ENCODE measurements at places on chromosomes 16 and 17.

DNA sequence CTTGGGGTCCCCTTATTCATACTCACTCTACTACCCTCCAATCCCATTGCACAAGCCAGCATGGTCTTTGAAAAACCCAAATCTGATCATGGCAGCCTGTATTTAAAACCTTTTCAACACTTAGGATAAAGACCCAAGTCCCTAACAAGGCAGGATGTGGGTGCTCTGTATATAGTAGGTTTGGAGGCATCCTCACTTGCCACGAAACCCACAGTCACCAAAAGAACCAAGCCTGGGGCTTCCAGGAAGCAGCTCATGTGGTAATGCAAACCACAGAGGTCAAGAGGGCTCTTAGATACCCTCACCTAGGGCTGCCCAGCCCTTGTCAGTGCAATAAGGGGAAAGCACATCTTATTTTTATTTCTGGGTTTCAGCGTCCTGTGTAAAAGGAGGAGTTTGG lies 218.6 kb upstream of the ASIC2 start:
- DNase-seq = no peak

GRCh38 chr16:1602285-1602684 lies 9.6 kb downstream of the IFT140 start:
- DNase-seq = no peak

DNA sequence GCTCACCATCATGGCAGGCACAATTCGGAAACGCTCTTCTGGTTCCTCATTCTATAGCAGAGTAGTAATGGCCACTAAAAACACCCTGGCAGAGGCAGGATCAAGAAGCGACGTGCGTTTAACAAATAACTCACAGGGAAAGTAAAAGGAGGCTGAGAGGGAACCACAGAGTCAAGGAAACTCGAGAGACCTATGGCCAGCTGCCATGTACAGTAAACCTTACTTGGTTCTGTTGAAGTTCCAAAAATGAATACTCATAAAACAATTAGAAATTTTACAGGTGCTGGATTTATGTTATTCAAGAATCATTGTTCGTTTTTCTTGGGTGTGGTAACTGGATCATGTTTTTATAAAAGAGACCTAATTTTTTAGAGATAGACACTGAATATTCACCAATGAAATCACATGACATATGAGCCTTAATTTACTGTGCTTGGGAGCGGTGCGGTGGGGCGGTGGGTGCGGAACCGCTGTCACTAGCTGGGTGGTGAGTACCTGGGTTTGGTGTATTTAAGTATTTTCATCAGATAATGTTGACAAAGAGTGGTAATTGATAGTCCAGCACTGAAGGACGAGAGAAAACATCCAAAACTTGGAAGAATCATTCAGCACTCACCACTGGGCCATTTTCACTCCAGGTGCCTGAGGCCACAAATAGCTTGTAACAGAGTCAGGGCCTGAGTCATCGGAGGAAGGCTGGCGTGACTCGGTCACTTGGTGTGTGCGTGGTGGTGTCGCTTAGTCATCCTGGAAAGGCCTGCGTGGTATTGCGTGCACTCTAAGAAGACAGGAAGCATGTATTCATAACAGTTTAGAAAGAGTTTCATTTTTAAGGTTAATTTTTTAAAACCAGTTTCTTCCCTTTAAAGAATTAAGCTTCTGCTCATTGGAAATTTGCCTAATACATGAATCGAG lies 135.4 kb upstream of the CHMP6 start:
- DNase-seq = no peak

- no peak for DNase-seq
Observed at GRCh38 chr16:84716740-84717139, 16.9 kb downstream of the USP10 start.

DNA sequence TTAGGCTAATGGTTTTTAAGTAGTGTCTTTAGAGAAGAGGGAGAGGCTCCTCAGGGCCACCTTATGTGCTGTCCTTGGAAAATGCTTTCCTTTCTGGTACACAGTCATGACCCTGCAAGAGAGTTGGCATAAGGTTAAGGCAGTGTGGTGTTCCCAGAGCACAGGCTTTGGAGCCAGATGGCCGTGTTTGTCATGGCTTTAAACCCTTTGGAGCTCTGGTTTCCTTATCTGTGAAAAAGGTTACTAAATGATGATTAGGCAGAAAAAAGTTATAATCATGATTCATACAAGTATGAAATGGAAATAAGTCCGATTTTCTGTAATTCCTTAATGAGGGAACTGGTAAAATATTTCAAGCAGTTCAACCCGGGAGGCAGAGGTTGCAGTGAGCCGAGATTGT lies 13.2 kb downstream of the UTP4 start:
- DNase-seq = no peak

DNA sequence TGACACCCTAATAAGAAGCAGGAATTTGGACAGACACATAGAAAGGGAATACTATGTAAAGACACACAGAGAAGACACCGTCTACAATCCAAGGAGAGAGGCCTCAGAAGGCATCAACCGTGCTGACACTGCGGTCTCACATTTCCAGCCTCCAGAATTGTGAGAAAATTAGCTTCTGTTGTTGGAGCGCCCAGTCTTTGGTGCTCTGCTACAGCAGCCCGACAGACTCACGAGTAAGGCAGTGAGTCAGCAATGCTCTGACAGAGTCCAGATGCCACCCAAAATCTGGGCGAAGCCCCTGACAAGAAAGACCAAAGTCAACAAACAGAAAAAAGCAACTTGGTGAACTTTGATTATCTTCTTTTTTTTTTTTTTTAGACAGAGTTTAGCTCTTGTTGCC lies 32.5 kb upstream of the RAI1 start:
- DNase-seq = no peak

DNA sequence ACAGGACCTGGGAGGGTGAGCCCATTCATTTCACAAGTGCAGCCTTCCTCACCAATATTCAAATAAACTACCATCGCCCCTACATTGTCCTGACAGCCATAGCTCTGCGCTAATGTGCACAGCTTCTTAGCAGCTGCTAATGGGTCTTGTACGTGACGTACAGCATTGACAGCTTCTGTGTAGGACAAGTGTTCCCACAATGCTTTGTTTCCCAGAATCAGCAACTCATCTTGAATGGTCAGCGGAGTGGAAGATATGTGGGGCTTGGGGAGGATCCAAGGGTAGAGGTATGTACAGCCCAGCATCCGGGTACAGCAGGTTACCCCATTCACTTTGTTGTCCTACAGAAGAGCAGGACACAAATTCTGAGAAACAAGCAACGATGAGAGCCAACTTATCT lies 23.7 kb downstream of the MARVELD3 start:
- DNase-seq = no peak

GRCh38 chr17:2943981-2944380 lies 119.4 kb downstream of the OR1D5 start:
- no peak for DNase-seq

- no peak for DNase-seq
Observed at GRCh38 chr17:75819116-75819515, 25.1 kb downstream of the UNC13D start.

GRCh38 chr16:555528-556473 lies 4.4 kb upstream of the PRR35 start:
- no peak for DNase-seq

DNA sequence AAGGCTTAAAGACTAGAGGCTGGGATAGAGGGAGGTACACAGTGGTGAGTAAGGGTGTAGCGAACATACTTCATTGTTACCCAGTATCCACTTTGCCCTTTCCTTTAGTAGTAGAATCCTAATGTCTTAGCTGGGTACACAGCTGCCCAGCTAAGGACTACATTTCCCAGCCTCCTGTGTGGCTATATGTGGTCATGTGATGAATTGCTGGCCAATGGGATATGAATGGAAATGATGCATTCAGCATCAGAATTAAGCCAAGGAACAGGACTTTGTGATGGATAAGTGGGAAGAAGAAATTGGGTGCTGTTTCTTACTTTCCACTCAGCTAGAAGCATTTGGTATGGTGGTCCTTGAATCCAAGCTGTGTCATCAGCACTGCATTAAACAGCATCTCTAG lies 55.9 kb downstream of the FOXL1 start:
- no peak for DNase-seq

GRCh38 chr17:77555741-77556291 lies 402.7 kb upstream of the TNRC6C start:
- peak; percentile 87 for DNase-seq

DNA sequence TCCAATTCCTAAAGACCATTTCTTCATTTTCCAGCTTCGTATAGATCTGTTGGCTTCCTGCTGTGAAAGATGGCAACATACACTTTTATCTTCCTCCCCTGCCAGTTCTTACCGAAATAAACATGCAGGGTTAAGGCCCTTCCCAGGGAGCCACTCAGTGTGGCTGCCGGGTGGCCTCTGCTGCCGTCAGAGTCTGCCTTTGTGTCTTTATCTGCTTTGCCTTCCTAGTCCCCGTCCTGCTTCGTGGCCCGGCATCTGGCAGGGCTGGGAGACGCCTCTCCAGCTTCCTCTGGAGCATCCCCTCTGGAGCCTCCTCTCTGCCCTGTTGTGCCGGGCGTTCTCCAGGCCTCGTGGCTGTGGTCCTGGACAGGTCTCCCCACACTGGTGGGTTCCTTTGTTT lies 30.3 kb upstream of the CAPN15 start:
- DNase-seq = no peak

GRCh38 chr16:72501739-72502593 lies 330.0 kb upstream of the PMFBP1 start:
- DNase-seq = peak; percentile 89

GRCh38 chr16:79100447-79100846 lies 500.1 kb downstream of the MAF start:
- no peak for DNase-seq

- no peak for DNase-seq
Observed at GRCh38 chr17:3891626-3892094, 1.2 kb downstream of the CAMKK1 start.

DNA sequence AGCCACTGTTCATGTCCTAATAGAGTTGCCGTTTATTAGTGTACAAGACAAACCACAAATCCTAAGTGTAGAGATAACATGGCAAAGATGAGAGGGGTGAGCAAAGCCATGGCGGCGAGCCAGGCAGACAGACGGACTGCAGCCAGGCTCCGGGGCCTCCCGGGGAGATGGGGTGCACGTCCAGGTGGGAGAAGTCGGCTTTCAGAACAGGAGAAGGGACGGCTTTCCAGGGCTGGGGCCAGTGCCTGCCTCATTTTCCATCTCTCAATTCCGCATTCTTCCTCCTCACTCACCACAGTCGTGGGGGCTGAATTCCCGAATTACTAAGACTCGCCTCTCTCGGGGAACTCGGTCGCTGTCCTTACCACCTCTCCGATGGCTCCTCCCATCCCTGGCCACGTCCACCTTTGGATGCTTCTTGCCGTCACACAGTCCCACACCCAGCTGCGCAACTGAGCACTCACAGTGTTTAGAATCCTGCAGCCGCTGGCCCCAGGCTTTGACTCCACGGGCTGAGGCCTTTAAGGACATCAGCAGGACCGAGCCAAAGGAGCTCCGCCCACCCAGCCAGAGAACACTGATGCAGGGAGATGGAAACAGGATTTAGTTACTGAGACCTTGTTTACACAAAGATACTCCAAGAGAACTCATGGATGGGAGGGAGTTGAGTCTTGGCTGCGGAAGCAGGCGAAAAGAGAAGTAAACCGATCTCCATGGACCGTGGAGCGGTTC lies 59.7 kb downstream of the RNF112 start:
- DNase-seq = peak; percentile 81

DNA sequence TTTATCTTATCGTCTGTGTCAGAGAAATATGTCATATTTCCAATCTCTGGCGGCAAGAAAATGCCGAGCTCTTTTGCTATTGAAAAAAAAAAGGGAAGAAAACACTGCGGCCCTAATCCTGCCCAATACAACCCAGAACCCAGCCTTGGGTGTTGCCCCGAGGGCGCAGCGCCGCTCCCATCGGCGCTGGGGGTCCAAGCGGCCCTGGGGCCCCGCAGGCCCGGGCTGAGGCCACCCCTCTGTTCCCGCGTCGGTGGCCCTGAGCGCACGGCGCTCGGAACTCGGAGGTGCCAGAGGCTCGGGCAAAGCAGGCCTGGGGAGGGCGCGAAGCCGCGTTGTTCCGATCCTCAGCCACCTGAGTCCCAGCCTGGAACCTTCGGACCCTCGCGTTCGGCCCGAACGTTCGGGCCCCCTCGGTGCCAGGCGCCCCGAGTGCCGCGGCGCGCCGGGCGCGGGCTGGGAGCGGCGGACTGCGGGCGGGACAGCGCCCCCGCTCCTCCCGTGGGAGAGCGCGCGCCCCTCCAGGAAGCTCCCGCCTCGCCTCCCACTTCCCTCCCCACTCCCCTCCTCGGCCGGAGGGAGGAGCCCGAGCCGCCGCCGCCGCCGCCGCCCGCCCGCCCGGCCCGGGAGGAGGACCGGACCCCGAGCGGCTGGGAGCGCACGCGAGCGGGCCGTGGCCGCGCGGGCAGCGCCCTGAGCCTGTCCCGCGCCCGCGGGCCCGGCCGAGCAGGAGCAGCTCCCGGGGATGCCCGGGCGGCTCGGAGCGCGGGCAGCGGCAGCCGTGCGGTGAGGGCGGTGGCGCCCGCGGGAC lies at the start of gene CPNE2:
Gene CPNE2 (plus strand): TSS at position 609 of the 811 bp plus-strand sequence. CDS start 18,160 bp downstream, outside the sequence.
- peak; percentile 80 for DNase-seq

DNA sequence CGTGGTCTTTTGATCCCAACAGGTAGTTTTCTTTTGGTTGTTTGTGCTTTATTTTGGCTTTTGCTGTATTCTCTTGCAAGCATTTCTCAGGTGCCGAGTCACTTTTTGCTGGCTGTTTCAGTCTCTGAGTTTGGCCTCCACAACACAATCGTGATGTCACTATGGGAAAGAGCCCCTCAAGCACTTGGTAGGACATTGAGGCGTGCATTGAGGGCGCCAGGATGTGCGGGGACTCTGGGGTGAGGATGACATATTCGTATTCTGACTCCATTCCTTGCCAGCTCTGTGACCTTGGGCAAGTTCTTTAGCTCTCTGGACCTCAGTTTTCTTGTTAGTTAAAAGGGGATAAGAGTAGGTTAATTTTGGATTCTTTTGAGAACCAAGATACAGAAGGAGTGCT lies 13.0 kb downstream of the KSR1 start:
- no peak for DNase-seq

GRCh38 chr17:16001226-16001897 lies 1.7 kb downstream of the TTC19 start:
- DNase-seq = no peak

GRCh38 chr17:74351552-74352210 lies 10.0 kb downstream of the BTBD17 start:
- DNase-seq = no peak

DNA sequence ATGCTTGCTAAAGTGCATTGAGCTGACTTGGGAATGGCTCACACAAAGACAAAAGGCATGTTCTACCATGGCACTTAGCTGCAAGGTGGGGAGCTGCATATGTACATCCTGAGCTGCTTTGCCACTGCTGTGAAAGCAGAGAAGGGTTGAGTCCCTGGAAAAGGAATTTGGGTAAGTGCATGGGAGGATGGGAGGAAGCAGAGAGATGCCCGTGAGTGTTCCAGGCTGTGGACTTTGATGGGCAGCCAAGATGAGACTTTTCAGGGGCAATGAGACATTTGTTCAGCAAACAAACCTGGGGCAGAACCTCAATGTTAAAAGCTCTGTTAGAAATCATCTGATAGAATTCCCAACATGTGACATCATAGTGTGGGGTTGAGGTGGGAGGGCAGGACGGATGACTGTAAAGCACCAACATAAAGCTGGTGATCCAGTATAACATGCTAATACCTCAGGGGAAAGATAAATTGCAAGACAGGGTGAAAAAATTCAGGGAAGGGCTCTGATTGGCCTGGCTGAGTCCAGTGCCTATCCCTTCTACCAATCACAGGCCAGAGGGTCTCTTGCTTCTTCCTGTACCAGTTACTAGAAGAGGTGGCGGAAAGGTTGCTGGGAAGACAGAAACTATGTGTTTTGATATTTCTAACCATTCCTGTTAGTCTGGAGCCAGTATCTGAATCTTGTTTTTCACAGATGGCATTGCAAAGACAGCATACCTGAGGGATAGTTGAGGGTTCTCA lies 163.2 kb downstream of the UTP18 start:
- DNase-seq = no peak

GRCh38 chr17:62670202-62670821 lies 42.8 kb downstream of the MRC2 start:
- DNase-seq = no peak

GRCh38 chr16:80883159-80883642 lies 78.8 kb upstream of the CDYL2 start:
- no peak for DNase-seq

Data from lung (tissue), 17 donors.